T-helper 2 cell treated with Interferon-gamma antibody and Interleukin-4, amounts not matched to agents 100 ng/mL and 5 ng/mL, for 36 hours (primary cell): ENCODE measurements at places on chromosomes 12 and 14. TPM values are rescaled to one million over a fixed set of nuclear protein-coding genes. Genes with fewer than 3 reads are reported as not detected.

RHOF gene
- 108 and 116 TPM in 2 replicates for total RNA-seq

GLIPR1L2 gene
- 0.09 and 0.14 TPM in 2 replicates for total RNA-seq

GSG1 gene
- not detected in 2 replicates for total RNA-seq

LRTM2 gene
- total RNA-seq: not detected in 2 replicates

SMCO2 gene
- 0.45 and 0.84 TPM in 2 replicates for total RNA-seq

PTGDR gene
- 0.66 TPM in 2 replicates for total RNA-seq

PXMP2 gene
- 27.3 and 28.0 TPM in 2 replicates for total RNA-seq

TPPP2 gene
- total RNA-seq: not detected in 2 replicates

GALNT9 gene
- not detected in 2 replicates for total RNA-seq

LTBR gene
- total RNA-seq: 0.14 and 0.20 TPM in 2 replicates

SLCO1A2 gene
- 0.02 TPM in 1 of 2 replicates, not detected in the other for total RNA-seq

POTEG gene
- total RNA-seq: not detected in 2 replicates
